Right renal pelvis (tissue), 4 donors: ENCODE measurements at places on chromosomes 7 and 10. TPM values are rescaled to one million over a fixed set of nuclear protein-coding genes. Genes with fewer than 3 reads are reported as not detected.

GRCh38 chr10:88194041-88194887 is 330.8 kb downstream of the PTEN start:
- no peak for DNase-seq

- no peak for DNase-seq
Observed at GRCh38 chr7:5234852-5235831, 45.1 kb downstream of the WIPI2 start.

GRCh38 chr7:66930341-66930740 is 9.3 kb downstream of the TMEM248 start:
- no peak for DNase-seq

DNA sequence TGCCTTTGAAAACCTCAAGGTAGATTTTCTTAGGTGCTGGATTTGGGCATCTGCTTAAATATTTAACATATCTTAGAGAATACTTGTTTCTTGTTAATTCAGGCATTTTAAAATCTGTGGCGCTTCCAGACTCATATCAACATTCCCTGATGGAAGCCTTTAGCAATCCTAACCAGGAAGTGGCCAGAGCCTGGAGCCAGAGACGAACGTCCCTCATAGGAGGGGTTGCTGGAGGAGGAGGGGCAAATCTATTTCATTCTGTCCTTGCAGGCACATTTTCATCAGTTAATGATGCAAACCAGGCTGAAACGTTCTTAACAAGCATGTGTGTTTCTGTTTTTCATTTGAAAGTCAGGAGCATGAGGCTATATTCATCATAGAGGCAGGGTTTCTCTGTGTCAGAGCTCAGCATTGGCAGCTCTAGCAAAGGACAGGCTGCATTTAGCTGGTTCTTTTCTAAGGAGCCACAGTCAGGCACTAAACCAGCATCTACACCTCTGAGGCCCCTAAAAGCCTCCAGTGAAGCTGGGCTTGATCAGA is 17.8 kb upstream of the IFIT2 start:
- no peak for DNase-seq

- DNase-seq: no peak
Observed at GRCh38 chr10:104144931-104145330, 23.0 kb downstream of the SFR1 start.

GRCh38 chr10:129476431-129476830 is 9.4 kb downstream of the MGMT start:
- no peak for DNase-seq

DNA sequence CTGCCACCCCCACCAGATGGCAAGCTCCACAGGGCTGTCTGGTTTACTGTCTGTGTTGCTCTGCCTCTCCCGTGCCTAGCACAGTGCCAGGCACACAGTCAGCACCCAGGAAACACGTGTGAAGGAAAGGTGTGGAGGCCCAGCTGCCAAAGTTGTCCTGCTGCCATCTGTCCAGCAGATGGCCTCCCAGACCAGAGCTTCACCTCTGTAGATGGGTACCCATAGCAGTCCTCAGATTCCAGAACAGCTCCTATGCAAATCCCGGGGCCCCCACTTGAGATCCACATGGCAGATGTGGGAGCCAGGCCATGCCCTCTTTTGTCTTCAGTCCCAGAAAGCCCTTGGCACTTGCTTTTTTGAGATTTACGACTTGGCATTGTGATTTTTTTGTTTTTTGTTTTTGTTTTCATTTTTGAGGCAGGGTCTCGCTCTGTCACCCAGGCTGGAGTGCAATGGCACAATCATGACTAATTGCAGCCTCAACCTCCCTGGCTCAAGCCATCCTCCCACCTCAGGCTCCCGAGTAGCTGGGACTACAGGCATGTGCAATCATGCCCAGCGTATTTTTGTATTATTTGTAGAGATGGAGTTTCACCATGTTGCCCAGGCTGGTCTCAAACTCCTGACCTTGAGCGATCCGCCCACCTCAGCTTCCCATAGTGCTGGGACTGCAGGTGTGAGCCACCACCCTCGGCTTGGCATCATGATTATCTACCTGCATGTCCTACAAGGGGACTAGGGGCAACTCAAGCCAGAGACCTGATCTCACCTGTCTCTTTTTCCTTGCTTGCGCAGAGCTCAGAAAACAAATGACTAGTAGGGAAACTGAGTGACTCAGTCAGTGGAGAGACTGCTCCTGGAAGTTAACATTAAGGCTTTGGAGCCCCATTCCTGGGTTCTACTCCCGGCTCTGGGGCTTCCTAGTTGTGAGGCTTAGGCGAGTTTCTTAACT is 16.9 kb upstream of the PALD1 start:
- no peak for DNase-seq

GRCh38 chr7:46150721-46151120 is 229.6 kb upstream of the IGFBP3 start:
- DNase-seq: no peak

DNA sequence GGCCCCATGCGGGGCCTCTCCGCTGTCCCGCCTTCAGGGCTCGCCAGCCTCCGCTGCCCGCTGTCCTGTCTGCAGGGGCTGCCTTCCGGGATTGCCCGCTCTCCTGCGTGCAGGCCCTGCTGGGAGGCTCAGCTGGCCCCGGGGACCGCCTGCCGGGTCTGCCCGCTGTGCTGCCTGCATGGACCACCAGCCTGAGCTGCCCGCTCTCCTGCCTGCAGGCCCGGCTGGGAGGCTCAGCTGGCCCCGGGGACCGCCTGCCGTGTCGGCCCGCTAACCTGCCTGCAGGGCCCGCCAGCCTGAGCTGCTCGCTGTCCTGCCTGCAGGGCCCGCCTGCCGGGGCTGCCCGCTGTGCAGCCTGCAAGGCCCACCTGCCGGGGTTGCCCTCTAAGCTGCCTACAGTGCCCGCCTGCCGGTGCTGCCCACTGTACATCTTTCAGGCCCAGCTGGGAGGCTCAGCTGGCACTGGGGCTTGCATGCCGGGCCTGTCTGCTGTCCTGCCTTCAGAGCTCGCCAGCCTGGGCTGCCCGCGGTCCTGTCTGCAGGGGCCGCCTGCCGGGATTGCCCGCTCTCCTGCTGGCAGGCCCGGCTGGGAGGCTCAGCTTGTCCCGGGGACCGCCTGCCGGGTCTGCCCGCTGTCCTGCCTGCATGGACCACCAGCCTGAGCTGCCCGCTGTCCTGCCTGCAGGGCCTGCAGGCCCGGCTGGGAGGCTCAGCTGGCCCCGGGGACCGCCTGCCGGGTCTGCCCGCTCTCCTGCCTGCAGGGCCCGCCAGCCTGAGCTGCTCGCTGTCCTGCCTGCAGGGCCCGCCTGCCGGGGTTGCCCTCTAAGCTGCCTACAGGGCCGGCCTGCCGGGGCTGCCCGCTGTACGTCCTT is 165.1 kb downstream of the GLRX3 start:
- DNase-seq: peak; percentile 19

GRCh38 chr7:67764289-67764688 is 767.7 kb downstream of the TYW1 start:
- DNase-seq: no peak

GRCh38 chr10:74875966-74876365 is 49.6 kb downstream of the KAT6B start:
- no peak for DNase-seq

GRCh38 chr10:102948786-102949185 is 30.7 kb downstream of the CNNM2 start:
- no peak for DNase-seq

GRCh38 chr7:30062587-30062986 is 34.4 kb downstream of the PLEKHA8 start:
- DNase-seq: no peak

GRCh38 chr7:89232-90019 is 102.9 kb upstream of the FAM20C start:
- DNase-seq: no peak

- no peak for DNase-seq
Observed at GRCh38 chr7:155745737-155746136, 66.5 kb downstream of the SHH start.

DNA sequence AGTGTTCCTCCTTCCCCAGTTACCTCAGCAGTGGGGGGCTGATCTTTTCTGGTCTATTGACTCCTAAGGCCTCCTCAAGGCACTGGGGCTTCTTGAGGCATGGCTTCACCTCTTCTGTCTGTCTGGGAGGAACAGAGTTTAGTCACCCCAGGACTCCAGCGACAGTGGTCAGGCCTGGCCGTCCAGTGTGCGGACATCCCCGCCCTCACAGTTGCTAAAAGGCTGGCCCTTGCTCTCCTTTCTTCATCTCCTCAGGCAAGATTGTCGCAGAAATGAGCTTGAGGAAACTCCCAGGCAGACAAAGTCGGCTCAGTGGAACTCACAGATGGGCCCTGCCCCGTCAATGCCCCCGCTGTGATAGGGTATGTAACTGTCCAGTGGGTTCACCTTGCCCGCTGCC is 7.0 kb upstream of the FFAR4 start:
- DNase-seq: no peak

DNA sequence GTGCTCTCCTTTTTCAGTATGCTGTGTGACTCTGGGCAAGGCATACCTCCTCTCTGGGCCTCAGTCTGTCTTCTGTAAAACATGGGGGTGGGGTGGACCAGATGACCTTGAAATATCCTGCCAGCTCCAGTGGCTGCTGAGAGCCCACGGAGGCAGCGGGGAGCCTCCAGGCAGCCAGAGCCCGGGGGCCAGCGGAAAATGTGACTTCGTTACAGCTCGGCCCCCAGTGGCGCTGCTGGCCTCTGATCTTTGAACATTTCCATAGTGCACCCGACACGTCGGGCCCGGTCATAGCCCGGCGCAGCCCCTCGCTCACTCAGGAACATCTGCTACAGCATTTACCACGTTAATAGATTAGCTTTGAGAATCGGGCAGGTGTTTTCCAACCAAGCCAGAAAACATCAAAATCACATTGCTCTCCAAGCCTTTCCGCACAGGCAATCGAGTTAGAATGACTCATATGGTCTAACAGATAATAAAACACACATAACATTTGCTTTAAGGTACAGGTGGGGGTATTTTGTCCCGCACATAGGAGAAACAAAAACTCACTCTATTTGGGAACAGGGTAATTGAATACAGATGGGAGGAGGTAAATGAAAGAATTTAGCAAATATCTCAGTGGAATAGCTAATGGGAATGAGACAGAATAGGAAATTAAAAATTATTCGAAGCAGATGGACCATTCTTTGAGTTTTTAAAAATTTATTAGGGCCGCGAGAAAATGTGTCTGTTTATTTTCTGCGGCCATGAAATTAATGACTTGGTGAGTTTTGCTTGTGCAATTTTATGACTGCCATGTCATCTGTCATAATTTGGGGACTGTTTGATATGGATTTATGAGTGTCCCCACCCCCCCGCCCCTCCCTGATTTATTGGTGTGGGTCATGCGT is 26.3 kb upstream of the COMTD1 start:
- no peak for DNase-seq

GRCh38 chr7:41584746-41585145 is 118.1 kb downstream of the INHBA start:
- DNase-seq: no peak

- no peak for DNase-seq
Observed at GRCh38 chr7:24912424-24912823, 67.6 kb downstream of the OSBPL3 start.

GRCh38 chr10:64109926-64110495 is 588.8 kb downstream of the REEP3 start:
- DNase-seq: no peak

GRCh38 chr10:34098821-34099567 is 716.1 kb downstream of the PARD3 start:
- no peak for DNase-seq

The SPDYE2B gene
- 0.74 TPM for polyA plus RNA-seq

The LOXL4 gene
- 3.8 TPM for polyA plus RNA-seq

The CBX3 gene
- 371 TPM for polyA plus RNA-seq

The ACTA2 gene
- polyA plus RNA-seq: 186 TPM

The SLC26A5 gene
- polyA plus RNA-seq: 0.17 TPM

The CYP2C19 gene
- polyA plus RNA-seq: not detected

The PIK3AP1 gene
- polyA plus RNA-seq: 5.3 TPM

The ENKUR gene
- 5.5 TPM for polyA plus RNA-seq

The FGFBP3 gene
- 3.2 TPM for polyA plus RNA-seq

The GFRA1 gene
- 29.4 TPM for polyA plus RNA-seq

The ADO gene
- polyA plus RNA-seq: 42.3 TPM
